ENCODE measurements at places on chromosomes 11 and 22.

DNA sequence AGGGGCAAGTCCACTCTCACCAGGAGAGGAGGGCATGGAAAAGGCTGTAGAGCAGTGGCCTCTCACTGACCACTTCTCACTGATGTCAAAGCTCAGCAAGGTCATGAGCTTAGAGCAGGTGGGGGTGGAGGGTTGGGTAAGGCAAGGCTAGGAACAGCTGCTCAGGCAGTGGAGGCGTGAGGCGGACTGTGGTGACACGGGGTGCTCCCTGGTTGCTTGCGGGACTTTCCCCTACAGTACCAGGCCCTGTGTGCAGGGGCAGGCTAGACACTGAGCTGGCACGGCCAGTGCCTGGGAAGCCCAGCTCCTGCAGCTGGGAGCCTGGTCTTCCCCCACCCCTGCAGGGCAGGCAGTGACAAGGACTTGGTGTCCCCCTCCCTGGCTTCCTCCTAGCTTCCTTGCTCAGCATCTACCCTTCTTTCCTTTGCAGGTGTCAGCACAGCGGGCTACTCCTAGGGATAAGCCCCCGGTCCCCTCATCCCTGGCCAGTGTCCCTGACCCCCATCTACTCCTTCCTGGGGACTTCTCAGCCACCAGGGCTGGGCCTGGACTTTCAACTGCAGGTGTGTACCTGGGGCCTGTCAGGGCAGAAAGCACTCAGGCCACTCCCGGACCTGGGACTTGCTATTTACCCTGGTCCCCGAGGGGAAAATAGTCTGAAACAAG, 45.6 kb downstream of the PISD start:
- no peak for DNase-seq

GRCh38 chr22:49593509-49593908, 234.2 kb downstream of the BRD1 start:
- no peak for DNase-seq

DNA sequence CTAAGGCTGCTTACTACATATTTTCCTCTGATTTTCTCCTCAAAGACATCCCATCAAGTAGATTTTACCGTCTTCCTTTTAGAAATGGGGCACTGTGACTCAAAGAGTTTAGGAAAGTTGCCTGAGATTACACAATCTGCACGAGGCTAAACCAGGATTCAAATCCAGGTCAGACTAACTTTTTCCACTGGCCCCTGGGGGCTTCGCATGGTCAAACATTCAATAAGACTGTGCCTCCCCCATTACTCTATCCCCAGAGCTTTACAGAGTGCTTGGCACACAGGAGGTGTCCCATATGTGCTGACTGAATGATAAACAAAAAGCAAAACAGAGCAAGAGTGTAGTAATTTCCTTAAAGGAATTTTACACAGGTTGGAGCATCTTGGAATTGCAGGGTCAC, 118.1 kb upstream of the TEAD1 start:
- DNase-seq = no peak

- DNase-seq = no peak
Observed at GRCh38 chr11:108586600-108586999, 7.0 kb downstream of the EXPH5 start.

DNA sequence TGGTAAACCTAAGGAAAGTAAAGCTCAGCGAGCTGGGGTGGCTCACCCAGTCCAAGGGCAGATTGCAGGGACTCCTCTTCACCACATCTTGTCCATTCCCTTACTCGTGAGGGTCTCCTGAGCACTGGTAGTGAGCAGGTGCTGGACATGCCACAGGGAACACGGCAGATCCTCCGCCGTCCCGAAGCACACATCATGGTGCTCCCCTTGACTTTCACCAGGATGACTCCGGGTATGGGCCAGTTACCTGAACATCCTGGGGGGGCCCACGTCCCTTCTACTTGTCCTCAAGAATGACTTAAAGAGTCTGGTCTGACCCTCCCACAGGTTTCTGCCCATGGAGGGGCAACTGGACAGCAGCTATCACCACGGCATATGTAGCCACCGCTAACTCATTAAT, 8.0 kb upstream of the SF1 start:
- DNase-seq = no peak

DNA sequence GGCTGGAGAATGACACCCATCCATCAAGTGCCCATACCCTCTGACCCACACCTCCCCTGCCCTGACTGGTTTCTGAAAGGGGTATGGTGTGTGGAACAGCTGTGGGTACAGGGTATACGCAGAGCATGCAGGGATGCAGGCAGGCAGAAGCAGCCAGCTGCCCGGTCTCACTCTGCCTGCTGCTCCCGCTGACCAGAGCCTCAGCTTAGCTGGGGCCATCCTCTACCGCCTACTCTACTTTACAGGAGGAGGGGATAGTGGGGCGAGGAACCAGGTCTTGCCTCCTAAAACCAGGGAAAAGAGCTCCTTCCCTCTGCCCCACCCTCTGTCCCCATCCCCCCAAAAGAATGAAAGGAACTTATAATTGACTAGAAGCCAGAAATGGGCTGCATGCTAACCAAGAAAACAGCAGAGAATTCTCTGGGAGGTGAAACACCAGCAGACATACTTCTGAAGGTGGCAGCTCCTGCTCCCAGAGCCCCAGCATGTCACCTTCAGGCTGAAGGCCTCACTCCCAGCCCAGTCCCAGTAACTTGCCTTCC, 13.0 kb upstream of the CHRM4 start:
- no peak for DNase-seq

- DNase-seq = no peak
Observed at GRCh38 chr22:20996598-20997535, 5.1 kb downstream of the THAP7 start.

DNA sequence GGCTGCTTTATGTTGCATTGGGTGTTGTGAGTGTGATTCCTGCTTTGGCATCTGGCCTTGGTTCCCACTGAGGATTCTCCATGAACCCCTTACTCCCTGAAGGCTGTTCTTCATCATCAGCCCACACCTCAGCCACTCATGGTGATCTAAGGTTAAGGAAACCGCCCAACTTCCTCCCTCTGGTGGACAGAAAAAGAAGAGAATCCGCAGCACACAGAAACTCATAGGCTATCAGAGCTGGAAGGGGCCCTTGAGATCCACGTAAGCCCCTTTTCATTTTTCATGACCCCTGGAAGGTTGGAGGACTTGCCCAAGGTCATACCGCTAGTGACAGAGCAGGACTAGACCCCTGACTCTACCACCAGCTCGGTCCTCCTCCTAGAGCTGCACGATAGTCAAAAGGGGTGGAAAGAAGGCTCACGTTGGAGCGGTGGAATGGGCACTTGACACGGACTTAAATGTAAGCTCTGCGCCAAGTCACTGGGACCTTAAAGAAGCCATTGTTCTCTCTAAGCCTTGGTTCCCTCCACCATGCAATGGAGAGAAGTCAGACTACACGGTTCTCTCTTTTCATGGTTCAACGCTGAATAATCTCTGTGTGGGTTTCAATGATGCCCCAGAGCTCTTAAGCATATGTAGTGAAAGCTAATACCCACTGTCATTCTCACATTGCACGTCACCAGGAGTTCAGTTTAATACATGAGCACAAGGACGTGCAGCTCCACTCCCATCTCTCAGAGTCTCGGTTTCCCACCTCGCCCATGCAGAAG, 83.6 kb upstream of the CRTAM start:
- DNase-seq = no peak

GRCh38 chr11:8531312-8531711, 62.7 kb downstream of the STK33 start:
- DNase-seq = no peak

- DNase-seq = no peak
Observed at GRCh38 chr11:122755409-122755808, 82.9 kb upstream of the CRTAM start.

DNA sequence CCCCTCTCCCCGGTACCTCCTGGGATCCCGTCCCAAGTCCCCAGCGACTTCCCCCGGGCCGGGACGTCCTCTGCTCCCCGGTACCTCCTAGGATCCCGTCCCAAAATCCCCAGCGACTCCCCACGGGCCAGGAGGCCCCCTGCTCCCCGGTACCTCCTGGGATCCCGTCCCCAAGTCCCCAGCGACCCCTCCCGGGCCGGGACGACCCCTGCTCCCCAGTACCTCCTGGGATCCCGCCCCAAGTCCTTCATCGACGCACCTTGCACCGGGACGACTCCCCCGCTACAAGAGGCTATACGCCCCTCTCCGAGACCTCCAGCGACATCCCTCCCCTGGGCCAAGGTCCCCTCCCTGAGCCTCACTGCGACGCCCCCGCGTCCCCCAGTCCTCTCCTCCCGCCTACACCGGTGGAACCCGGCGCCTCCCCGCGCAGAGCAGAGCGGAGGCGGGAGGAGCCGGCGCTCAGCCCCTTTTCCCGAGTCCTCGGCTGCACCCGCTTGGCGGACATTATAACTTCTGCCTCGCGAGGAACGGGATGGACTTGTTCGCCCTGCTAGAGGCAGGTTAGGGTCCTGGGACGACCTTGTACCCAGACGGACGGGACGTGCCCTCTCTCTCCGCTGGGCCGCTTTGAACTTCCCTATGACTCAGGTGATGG, 912 bp downstream of the KREMEN1 start:
- no peak for DNase-seq

- DNase-seq = no peak
Observed at GRCh38 chr11:14973621-14974514, 1.7 kb upstream of the CALCA start.

DNA sequence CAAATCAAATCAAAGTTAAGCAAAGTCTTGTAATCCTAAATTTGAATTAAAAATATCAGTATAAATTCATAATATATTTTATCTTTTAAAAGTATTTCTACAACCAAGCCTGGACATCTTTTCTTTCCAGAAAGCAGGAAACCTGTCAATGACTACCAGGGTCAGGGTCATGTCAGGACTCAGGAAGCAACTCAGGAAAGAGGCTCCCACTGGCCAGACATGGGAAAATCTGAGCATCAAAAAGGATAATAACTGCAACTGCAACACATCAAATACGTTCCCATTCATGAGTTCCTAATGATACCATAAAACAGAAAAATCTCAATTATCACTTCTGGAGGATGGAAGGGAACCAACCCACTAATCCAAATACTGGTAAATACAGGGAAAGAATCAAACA, 76.0 kb upstream of the GALNT18 start:
- no peak for DNase-seq

- no peak for DNase-seq
Observed at GRCh38 chr22:45878051-45878781, 98.7 kb downstream of the WNT7B start.

DNA sequence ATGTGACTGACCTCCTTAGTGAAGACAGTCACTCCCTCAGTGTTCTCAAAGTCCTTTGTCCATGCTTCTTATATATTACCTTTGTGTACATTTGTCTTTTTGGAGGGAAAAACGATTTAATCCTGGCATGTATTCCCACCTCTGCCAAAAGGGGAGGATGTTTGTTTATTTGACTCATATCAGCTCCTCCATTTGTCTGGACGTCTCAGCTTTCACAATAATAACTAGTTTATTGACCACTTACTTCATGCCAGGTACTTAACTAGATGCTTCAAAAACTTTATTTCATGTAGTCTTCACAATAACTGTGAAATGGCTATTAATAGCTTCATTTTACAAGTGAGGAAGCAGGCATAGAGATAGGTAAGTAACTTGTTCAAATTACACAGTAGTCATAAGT, 5.3 kb downstream of the TBCEL start:
- DNase-seq = no peak

GRCh38 chr11:24145411-24145810, 351.4 kb upstream of the LUZP2 start:
- DNase-seq = no peak

- no peak for DNase-seq
Observed at GRCh38 chr11:67253872-67254624, 12.2 kb upstream of the GRK2 start.

- DNase-seq = no peak
Observed at GRCh38 chr11:71426413-71426812, 21.8 kb downstream of the DHCR7 start.

GRCh38 chr11:118527109-118527508, at the start of gene TTC36:
TTC36 (plus strand) TSS chr11:118527474; CDS start chr11:118527495, 21 bp downstream.
- no peak for DNase-seq

- no peak for DNase-seq
Observed at GRCh38 chr11:120750647-120751549, 239.3 kb downstream of the GRIK4 start.

DNA sequence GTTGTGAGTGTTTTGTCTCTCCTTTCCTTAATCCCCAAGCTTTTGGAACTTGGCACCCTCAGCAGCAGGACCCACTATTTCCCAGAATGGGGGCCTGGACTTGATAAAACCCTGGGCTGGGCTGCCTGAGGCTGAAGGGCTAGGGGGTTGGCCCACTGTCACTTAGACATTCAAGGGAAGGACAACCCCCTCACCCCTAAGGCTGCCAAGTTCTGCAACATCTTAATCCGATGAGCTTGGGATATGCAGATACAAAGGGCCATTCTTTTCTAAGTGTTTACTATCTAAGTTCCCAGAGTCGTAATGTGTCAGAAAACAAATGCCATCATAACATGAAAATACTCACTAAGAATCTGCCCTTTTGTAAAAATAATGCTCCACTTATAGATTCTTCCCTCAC, 42.9 kb downstream of the IRAG1 start:
- DNase-seq = no peak

GRCh38 chr11:124582565-124582964, 12.8 kb downstream of the OR8A1 start:
- DNase-seq = no peak

DNA sequence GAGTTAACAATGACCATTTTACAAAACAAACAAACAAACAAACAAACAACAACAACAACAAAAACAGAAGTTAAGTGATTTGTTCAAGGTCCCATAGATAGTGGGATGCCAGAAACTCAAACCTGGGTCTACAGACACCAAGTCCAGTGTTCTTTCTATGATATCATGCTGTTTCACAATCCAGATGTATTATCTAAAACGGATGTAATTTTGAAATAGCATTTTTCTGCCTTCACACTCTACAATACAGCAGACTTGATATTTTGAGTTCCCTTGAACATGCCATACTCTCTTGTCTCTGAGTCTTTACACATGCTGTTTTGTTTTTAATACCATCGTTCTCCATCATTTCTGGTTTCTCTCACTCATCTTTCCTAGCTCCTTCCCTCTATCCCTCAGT, 104.5 kb downstream of the RELT start:
- DNase-seq = no peak

DNA sequence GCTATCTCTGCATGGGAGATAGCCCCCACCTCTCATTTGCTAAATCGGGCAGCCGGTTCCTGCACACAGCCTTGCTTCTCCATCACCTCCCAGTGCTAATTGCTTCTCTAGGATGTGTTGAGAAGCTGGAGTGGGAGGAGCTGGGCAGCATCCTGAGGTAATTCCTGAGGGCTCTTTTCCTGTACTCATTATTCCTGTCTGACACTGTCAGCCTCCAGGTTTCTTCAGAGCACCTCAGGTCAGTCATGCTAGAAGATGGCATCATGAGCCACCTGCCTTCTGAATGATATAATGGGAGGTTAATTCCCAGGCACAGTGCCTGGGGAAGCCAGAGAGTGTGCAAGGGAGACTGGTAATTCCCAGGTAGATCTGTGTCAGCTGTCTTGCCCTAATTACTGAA, 133.0 kb downstream of the RAB38 start:
- no peak for DNase-seq
